ENCODE measurements at places on chromosomes 2 and 18.

- no peak for DNase-seq
Observed at GRCh38 chr2:88959480-88960204, 268.2 kb downstream of the RPIA start.

DNA sequence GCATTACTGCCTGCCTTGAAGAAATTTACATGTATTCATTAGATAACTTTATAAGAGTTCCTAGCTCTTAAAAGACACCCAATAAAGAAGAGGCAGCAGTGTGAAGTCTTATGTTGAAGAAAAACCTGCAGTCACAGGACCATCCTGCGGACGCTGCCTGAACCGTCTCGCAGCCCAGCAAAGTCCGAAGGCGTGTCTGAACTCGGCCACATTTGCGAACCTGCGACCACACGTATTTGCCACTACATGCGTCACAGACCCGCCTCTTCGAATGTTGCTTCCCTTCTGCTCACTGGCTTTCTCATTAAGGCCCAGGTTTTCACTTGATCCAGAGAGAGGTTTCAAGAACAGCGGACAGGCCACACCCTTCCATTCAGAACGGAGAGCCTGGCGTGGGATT lies 41.2 kb downstream of the CNGA3 start:
- DNase-seq, result no peak

DNA sequence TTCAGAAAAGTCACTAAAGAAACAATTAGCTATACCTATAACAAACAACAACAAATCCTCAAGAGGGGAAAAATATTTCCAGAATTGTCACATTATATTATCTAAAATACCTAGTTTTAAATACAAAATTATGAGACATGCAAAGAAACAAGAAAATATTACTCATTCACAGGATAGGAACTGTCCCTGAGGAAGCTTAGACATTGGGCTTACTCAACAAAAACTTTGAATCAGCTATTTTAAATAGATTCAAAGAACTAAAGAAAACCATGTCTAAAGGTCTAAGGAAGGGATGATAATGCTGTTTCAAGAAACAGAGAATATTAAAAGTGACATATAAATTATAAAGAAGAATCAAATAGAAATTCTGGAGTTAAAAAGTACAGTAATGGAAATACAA lies 131.9 kb upstream of the ZNF516 start:
- DNase-seq, result no peak

GRCh38 chr2:17793803-17794354 lies 22.4 kb upstream of the MSGN1 start:
- DNase-seq, result no peak

DNA sequence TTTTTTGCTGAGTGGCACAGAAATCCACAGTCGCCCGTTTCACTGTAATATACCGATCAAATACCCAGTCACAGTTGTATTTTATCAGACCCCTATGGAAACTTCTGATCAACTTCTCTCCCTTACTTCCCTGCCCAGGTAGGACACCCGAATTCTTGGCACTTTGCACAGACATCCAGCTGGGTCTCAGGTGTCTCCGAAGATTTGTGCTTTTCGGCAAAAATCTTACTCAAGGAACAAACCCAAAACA lies 596 bp downstream of the MREG start:
- DNase-seq, result no peak

- DNase-seq, result no peak
Observed at GRCh38 chr2:128797092-128797491, 478.4 kb upstream of the HS6ST1 start.

DNA sequence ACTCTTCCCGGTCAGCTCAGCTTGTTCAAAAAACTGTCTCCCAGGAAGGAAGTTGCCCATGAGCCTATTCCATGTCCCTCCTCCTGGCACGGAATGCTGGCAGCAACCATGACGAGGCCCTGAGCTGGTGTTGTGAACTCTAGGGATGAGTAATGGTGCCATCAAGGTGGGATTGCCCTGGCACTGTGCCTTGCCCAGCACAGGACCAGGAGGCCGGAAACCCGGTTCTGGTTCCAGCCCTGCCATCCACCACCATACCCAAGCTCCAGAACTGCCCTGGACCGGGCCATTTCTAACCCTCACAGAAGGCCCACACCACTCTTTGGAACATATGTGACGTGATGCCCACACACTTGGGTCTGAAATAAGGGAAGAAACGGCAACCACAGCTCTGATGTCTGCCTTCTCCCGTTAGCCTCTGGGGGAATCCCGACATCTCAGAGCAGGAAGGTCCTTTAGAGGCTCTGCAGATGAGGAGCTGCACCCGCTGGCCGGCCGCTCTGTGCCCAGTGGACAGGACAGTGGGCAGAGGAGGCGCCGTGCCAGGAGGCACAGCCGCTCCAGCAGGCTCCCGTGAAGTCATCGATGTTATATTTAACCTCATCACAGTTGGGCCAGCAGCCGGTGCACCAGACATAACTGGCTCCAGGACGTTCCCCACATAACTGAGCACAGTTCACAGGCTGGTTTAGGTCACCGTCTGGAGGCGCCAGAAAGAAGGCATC lies 462.1 kb upstream of the ID2 start:
- no peak for DNase-seq

DNA sequence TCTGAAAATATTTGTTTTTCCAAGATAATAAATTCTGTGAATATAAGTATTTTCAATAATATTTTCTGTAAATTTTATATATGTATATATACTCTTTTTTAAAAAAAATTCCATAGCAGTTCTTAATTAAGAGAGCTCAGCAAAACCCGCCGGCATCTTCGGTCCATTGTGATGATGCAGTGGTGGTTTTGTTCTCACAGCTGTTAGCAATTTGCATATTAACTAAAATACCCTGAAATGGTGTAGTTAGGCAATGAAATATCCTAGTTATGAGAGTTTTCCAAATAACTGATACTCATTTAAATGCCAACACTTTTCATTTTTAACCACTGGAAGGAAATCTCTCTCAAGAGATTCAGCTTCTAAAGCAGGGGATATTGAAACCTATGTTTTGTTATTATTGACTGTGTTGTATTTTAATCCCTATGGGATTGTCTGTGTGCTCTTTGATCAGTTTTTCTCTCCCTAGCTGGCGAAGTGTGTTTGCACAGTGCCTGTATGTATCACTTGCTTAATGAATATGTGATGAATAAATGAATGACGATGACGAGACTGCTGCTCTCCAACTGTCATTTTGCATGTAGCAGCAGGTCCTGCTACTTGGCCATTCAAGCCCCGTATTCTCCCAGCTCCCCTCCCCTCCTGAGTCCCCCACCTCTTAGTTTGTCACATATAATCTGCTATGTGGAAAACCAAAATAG lies 42.4 kb downstream of the PSMG2 start:
- DNase-seq, result no peak

- no peak for DNase-seq
Observed at GRCh38 chr18:8681196-8681595, 24.2 kb upstream of the MTCL1 start.

DNA sequence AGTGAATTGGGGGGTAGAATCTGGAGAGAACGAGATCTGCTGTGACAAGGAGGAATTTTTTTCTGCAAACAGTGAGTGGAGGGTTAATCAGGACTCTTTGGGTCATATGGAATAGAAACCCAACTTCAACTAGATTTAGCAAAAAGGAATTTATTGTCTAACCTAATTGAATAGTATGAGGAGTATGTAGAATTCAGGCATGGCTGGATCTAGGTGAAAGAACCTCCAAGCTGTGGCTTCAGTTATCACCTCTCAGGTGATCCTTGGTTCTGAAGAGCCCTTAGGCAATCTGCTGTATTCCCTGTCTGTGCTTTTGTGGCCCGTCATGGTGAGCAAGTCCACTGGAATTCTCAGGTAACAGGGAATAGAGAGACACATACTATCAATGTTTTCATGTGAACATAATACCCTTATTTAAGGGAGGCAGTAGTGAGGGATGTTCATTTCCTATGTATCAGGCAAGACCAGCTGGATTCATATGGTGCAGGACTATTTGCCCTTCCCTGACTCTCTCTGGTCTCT lies 164.7 kb downstream of the ALPK2 start:
- no peak for DNase-seq

DNA sequence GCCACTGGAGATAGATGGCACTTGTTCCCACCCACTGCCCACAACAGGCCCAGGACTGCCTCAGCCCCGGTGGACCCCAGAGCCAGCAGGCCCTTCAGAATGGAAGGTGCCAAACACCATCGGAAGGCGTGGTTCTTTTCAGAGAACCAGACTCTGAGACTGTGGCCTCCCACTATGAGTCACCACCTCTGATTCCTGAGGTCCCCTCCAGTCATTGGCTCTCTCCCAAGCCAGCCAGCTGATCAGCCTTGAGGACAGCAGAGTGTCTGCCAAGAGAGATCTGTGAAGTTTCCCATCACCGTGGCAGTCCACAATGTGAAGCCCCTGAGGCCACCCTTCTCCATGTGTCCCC lies 10.4 kb upstream of the MAP3K2 start:
- DNase-seq, result no peak

- DNase-seq, result no peak
Observed at GRCh38 chr18:50340078-50340477, 34.8 kb upstream of the SKA1 start.

DNA sequence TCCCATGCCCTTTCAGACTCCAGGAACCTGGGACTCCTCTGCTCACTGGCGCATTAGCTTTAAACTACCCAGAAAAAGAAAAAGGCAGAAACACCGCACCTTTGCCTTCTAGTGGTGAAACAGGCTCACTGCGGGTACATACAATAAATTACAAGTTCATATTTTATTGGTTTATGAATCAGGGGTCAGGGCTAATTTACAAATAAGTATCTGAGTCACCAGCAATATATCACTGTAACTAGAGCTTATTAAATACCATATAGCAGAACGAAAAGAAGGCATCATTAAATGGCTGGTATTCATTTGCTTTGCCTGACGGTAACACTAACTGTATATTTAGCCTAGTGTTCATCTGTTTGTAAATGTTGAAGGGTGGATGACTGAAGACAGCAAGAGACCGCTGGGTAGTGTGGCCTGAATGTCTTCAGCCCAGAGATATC lies 26.9 kb upstream of the DTNB start:
- DNase-seq, result no peak

GRCh38 chr2:67159929-67160328 lies 237.2 kb upstream of the ETAA1 start:
- DNase-seq, result no peak

DNA sequence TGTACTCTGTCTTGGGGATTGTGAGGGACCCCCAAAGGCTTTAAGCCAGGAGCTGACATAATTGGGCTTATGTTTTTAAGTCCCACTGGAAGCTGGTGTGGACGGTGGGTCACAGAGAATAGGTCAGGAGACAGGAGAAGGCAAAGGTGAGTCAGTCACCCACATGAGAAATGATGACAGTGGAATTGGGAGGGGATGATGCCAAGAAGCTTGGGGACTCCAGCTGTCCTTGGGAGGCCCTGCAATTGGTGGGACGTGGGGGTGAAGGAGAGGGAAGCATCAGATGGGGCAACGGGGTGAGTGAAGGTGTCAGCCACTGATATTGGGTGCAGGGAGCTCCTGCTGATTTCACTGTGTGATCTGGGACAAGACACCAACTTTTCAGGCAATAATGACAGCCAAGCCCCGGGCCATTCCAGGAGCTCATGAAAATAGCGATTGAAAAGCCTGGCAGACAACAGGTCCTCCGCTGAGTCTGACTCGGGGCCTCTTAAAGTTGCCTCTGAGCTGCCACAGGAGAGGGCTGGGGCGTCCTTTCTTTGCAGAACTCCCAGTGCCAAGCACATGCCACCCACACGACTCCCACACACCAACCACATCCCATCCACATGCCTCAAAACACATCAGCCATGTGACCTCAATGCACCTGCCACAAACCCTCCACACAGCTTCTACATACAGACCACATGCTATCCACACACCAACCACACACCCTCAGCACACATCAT lies 13.4 kb downstream of the TNS1 start:
- DNase-seq, result no peak

DNA sequence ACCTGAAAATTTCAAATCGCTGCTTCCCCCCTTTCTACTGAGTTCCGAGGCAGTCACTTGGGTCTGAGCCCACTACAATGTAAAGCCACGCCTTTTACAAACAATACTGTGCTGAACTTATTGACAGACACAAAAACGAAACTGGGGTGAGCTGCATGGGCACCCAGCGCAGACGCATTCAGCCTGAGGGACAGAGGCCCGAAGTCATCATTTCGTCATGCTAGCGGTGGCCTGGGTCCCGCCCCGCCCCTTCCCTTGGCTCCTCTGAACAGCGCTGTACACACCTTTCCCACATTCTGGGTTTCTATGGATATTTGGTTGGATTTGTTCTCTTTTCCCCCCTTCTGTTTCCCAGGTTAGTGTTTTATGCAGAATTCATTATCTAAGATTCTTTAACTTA lies 71.7 kb downstream of the EIPR1 start:
- DNase-seq, result no peak

DNA sequence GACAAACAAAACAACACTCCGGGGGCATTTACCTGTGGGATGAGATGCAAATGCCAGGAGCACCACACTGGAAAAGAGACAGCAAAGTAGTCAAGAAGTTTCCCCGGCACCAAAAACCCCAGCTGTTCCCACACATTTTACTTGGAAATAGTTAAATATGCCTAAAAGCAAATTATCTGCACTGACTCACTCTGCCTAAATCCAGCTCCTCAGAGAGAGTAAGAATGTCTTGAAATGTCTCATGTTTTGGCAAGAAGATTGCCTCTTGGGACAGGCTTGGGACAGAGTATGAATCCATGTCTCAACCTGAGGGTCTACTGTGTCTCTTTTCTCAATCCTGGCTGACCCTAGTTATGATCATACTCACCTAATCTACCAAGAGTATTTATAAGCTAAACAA lies 87.5 kb upstream of the RIOK3 start:
- no peak for DNase-seq

- no peak for DNase-seq
Observed at GRCh38 chr18:62571648-62572047, 48.8 kb downstream of the ZCCHC2 start.

DNA sequence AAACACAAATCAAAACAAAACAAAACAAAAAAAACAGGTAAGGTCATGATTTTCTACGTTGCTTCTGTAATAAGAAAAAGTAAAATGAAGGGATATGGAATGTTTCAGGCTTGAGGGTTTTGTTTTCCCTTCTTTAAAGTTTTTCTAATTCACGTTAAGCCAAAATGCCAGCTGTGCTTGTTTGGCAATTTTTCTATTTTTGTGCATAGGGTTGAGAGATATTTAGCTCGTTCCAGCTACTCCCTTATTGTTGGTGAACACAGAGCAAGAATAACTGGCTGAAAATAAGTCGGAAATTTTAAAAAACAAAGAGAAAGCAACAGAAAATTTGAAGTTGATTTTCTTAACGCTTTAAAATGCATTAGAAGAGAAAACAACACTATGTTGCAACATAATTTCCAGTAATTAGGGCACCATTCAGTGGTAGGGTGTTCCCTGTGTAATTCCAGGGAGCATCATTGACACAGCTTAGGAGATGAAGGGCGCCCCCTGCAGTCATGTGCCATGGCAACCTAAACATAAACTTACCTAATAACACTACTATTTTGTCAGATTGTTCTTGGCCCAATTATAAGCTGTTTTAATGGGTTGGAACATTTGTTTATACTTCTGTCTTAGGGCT lies 99.5 kb downstream of the DTNA start:
- no peak for DNase-seq

DNA sequence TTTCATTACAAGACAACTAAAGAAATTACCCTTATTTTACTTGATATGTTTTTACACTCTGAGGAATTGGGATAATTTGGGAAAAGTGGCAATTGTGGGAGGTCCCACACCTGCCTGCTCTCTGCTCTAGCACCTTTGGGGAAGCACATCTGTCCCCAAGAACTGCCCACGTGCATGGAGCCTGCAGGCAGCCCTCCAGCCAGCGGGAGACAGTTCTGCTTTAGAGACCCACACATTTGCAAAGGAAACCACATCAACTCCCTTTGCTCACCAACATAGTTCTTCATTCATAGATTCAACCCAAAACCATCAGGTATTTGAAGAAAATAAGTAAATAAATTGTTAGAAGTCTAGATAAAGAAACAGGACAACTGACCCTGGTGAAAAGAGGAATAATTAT lies 239.9 kb upstream of the ID2 start:
- DNase-seq, result no peak

Data from retina (tissue), 1 donor.